ENCODE measurements at places on chromosomes 2 and 18.

DNA sequence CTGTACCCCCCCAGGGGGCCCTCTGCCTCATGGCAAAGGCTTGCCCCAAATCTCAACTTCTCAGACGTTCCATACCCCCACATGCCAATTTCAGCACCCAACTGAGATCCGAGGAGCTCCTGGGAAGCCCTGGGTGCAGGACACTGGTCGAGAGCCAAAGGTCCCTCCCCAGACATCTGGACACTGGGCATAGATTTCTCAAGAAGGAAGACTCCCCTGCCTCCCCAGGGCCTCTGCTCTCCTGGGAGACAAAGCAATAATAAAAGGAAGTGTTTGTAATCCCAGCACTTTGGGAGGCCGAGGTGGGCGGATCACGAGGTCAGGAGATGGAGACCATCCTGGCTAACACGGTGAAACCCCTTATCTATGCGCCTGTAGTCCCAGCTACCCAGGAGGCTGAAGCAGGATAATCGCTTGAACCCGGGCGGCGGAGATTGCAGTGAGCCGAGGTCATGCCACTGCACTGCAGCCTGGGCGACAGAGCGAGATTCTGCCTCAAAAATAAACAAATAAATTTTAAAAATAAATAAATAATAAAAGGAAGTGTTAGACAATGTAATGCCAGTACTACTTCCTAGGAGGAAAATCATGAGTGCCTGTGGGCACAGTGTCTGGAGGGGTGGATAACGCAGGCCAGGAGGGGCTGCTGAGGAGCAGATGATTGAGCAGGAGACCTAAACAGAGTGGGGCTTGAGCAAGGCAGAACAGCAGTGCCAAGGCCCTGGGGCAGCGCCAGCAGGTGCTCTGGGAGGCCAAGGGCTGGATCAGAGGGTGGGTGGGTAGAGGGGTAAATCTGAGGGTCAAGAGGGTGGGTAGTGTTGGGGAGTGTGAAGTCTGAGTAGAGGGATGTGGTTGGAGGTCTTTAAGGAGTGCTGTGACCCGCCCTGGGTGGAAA, 4.0 kb downstream of the ALPP start:
- DNase-seq: no peak

- no peak for DNase-seq
Observed at GRCh38 chr18:424668-425067, 75.8 kb downstream of the COLEC12 start.

GRCh38 chr2:27685577-27685976, 21.9 kb downstream of the SLC4A1AP start:
- no peak for DNase-seq

GRCh38 chr2:168660870-168661862, 141.3 kb upstream of the NOSTRIN start:
- no peak for DNase-seq

DNA sequence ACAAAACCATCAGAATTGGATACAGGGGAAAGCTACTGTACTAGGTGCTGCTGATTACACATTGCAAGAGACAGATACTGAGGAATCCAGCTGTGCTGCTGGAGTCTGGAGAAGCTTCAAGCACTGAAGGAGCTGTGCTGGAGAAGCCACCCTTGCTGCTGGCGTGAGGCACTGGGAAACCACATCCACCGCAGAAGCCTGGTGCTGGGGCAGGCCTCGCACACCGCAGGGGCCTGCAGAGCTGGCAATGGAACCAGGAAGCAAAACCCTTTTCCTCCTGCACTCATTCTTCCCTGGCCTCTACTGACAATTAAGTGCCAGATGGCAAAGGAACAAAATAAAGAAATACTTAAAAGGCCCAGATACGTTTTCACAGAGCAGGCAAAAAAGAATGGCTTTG, 94.4 kb upstream of the MSH6 start:
- DNase-seq: no peak

GRCh38 chr18:36547544-36547943, 250.0 kb downstream of the FHOD3 start:
- DNase-seq: no peak

GRCh38 chr2:46801731-46802664, 113.6 kb downstream of the MCFD2 start:
- no peak for DNase-seq

- no peak for DNase-seq
Observed at GRCh38 chr2:174535757-174536703, 49.2 kb upstream of the GPR155 start.

All from GM12892 (cell line).